ENCODE measurements at places on chromosomes 3 and 15. TPM values are rescaled to one million over a fixed set of nuclear protein-coding genes. Genes with fewer than 3 reads are reported as not detected.

The HAPLN3 gene
- total RNA-seq, result 49.1 TPM

The P2RY1 gene
- 0.35 TPM for total RNA-seq

The HDC gene
- 0.40 TPM for total RNA-seq

The PPP1R14D gene
- total RNA-seq, result not detected

The PTH1R gene
- total RNA-seq, result not detected

The HHLA2 gene
- total RNA-seq, result 9.4 TPM

The B4GALT4 gene
- 9.6 TPM for total RNA-seq

The NR1I2 gene
- total RNA-seq, result 0.26 TPM

The ALDH1A3 gene
- total RNA-seq, result not detected

The CCDC50 gene
- total RNA-seq, result 11.8 TPM

The AHSG gene
- not detected for total RNA-seq

The SLC7A14 gene
- total RNA-seq, result not detected

The ADAMTS17 gene
- total RNA-seq, result 1.6 TPM

The ADPRH gene
- total RNA-seq, result 6.1 TPM

The CLEC3B gene
- total RNA-seq, result not detected

The ALDH1A2 gene
- 0.82 TPM for total RNA-seq

The BFSP2 gene
- total RNA-seq, result 2.1 TPM

The ITIH1 gene
- total RNA-seq, result not detected

The RHCG gene
- not detected for total RNA-seq

The MME gene
- not detected for total RNA-seq
